Activated naive CD8-positive, alpha-beta T cell treated with anti-CD3 and anti-CD28 coated beads for 36 hours (primary cell): ENCODE measurements at places on chromosomes 2 and 18.

DNA sequence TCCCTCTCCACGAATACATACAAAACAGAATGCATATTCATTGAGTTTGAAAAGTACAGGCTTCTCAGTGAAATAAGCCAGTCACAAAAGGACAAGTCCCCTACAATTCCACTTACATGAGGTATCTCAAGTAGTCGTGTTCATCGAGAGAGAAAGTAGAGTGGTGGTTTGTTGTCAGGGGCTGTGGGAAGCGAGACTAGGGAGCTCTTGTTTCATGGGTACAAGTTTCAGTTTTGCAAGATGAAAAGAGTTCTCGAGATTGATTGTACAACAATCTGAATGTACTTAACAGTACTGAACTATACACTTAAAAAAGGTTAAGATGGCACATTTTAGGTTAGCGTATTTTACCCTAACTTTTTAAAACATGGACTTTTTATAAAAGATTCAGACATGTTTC is 71.5 kb upstream of the TTC39C start:
- peak; percentile 48 for DNase-seq

DNA sequence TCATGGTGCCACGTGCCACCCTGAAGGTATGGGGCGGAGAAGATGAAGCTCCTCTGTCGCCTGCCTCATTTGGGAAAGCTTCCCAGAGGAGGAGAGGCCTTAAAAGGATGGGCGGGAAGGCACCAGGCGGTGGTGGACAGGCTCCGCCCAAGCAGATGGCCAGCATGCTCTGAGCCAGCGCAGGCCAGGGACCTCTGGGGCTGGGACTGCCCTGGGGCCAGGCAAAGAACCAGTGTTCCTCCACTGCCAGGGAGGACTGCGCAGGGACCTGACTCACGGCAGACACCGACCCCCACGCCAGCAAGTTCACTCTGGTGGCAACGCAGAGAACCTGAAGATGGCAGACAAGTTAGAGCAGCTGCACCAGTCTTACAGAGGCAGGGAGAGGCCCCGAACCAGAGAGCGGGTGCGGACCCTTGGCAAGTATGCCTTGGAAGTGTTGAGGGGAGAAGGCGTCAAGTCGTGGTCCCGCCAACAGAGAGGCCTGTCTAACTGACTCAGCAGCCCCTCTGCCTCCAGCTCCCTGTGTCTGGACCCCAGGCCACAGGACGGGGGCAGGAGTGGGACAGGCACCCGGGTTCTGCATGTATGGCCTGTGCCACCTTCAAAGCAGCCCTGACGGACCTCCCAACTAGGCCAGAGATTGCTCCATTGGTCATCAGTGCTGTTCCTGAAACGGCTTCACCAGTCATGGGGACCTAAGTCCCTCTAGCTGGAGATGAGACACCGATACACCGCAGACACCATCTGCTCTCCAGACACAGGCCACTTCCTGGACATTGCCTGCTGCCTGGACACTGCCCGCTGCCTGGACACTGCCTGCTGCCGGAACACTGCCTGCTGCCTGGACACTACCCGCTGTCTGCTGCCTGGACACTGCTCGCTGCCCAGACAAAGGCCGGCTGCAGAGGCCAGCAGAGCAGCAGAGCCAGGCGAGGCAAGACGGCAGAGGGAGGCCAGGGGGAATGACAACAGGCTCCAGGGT is 124.7 kb downstream of the HDAC4 start:
- no peak for DNase-seq

DNA sequence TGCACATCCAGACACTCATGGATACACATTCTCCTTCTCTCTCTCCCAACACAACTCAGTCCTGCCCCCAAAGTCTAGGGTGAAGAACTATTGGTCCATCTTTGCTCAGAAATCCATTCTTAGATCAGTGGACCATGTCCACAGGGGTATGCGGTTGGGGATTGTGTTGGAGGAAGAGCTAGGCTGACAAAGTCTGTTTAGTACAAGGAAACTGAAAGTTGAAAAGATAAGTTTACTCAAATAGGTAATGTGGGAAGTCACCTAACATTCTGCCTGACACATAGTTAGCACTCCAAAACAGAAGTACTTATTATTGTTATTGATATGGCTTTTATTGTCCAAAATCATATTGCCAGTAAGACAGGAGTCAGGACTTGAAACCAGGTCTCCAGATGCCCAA is 55.9 kb downstream of the ALK start:
- DNase-seq, result no peak

GRCh38 chr2:20027705-20028434 is 15.4 kb upstream of the MATN3 start:
- no peak for DNase-seq

DNA sequence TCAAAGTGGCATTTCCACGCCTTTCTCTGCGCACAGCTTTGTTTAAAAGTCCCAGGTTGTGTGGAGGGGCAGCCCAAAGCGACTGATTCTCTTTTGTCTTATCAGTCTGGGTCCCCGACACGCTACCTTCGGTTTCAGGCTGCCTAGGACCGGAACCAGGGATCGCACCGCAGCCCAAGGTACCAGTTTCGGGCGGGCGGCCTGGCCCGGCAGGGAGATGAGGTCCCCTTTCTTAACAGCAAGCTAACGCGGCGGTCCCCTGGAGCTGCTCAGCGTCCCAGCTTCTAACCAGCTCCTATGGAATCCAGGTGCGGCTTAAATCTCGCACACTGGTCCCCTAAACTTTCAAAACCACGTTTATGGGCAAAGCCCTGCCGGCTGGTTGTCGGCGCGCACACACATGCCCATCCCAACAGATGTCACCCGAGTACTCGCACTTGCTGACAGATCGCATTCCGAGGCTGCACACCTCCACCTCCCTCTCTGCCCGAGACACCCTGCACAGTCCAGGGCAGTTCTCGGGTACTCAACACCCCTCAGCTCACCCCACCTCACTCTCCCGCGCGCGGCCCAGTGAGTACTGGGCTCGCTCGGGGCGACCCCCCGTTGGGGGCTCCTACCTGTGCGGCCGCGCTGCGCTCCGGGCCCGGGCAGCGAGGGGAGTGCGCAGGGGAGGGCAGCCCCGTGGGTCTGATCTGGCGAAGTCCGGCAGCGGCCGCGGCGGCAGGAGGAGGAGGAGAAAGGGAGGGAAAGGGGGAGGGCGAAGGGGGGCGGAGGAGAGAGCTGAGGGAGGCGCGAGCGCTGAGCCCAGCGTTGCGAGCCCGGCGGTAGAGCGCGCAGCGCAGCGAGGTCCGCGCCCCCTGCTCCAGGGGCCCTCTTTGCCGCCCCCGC is at the start of gene EFEMP1:
Gene EFEMP1 (minus strand): TSS at position 692 of the 891 bp plus-strand sequence. CDS start 1,342 bp downstream, outside the sequence.
- DNase-seq, result peak; percentile 2

GRCh38 chr2:230983566-230983965 is 12.4 kb upstream of the SPATA3 start:
- no peak for DNase-seq

DNA sequence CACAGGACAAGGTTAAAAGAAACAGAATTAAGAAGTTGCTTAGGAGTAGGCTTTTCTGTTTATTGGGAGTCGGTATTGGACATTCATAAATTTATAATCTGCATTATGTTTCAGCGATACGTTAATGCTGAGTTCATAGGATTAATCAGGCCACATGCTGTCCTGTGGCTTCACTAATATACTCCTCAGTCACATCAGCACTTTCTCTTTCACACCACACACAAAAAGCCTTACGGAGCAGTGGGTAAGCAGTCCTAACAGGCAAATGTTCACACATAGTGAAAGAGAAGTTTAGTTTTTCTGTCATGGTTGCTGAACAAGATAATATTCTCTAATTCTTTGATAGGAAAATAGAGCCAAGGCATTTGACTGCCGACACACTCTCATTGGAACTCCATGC is 411.7 kb upstream of the RAB12 start:
- no peak for DNase-seq

- DNase-seq, result no peak
Measured at GRCh38 chr2:159151198-159152127, 135.0 kb downstream of the WDSUB1 start.

DNA sequence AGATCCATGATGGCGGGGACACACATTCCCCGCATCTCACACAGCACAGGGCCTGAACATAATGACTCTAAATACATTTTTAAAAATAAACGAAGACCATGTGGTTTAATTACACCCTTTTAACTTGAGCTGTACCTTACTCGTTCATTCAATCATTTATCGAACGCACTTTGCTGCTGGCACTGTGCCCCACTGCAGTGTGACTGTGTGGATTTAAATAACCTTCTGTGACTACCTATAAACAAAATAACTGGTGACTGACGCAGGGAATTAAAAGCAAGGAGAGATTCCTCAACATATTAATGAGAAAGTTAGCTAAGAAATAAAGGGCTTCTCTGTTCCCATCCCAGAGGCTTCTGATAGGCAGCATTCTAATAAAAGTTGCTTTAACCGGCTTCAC is 10.9 kb upstream of the FZD7 start:
- no peak for DNase-seq

- no peak for DNase-seq
Measured at GRCh38 chr2:176589825-176590440, 320.7 kb downstream of the MTX2 start.

GRCh38 chr2:10759151-10759714 is 37.8 kb downstream of the ATP6V1C2 start:
- no peak for DNase-seq

- DNase-seq, result no peak
Measured at GRCh38 chr2:237307474-237307873, 106.5 kb downstream of the COL6A3 start.

DNA sequence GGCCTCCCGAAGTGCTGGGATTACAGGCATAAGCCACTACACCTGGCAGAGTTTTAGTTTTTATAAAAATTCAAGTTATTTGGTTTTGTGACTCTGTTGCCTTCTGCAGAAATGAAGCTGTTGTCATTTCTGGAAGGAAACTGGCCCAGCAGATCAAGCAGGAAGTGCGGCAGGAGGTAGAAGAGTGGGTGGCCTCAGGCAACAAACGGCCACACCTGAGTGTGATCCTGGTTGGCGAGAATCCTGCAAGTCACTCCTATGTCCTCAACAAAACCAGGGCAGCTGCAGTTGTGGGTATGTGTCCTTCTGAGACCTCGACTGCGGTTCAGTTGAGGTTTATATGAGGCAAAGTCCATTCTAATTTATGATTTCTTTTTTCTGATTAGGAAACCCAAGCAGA is 7.2 kb downstream of the MTHFD2 start:
- DNase-seq, result peak; percentile 36

- DNase-seq, result no peak
Measured at GRCh38 chr18:75106746-75107145, 102.2 kb downstream of the PTGR3 start.

DNA sequence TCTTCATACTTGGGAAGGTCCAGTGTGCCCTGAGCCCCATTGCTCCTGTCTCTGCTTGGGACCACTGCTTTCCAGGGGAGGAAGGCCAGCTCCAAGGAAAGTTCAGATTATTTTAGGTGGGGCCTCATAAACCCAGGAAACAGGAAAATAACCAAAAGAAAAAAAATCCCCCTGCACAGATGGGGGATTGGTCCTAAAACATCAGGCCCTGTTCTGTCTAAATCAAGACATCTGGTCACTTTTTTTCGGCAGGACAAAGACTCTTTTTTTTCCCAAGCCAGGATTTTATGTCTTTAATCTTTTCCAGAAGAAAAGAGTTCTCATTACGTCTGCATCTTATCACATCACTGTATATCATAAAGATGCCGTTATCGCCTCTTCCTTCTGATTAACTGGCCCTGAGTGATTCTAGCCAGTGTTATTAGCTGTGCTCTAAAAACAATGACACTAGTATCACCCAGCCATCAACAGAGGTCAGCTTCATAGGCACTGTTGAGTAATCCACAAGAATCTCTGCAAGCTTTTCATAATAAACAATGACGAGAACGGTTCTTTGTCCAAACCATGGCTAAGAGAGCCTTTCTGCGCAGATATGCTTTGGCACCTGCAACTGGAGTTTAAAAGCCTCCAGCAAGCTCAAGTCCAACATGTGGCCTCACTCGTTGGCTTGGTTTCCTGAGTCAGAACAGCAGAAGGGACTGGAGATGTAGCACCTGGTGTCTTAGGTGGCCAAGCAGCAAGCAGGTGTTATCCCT is 138.2 kb downstream of the VAPA start:
- no peak for DNase-seq

DNA sequence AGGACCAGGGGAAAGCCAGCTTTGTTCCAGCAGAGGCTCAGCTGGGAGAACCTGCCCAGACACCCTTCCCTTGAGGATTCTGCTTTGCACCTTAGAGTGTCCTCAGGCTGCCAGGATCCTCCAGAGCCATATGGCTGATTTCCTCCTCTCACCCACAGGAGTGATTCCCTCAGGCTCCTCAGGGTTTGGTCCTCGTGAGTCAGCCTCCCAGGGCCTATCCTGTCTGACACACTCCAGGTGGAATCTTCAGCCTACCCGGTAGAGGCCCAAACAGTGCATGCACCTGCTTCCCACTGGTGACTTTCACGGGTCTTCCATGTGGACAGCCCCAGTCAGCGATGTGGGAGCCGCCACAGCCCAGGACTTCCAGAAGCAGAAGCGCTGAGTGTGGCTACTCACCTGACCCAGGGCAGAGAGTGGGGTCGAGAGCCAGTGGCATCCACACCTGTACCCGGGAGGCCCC is 73.3 kb downstream of the TFCP2L1 start:
- no peak for DNase-seq

- no peak for DNase-seq
Measured at GRCh38 chr2:101106453-101107181, 44.6 kb downstream of the TBC1D8 start.

- no peak for DNase-seq
Measured at GRCh38 chr2:125684256-125684655, 971.7 kb upstream of the GYPC start.

DNA sequence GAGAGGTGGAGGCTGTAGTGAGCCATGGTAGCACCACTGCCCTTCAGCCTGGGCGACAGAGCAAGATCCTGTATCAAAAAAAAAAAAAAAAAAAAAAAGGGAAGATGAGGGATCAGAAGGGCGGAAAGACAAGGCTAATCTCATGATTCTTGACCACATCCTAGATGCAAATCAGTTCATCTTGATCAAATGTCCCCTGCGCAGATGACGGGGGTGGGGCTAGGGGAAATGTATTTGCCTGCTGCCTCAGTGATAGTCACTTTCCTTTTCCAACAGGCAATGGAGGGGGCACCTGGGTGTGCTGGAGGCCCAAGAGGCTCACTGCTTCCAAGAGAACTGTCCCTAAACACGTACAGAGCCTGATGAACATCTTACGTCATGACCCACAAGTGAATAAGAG is 3.7 kb upstream of the EMILIN2 start:
- no peak for DNase-seq

DNA sequence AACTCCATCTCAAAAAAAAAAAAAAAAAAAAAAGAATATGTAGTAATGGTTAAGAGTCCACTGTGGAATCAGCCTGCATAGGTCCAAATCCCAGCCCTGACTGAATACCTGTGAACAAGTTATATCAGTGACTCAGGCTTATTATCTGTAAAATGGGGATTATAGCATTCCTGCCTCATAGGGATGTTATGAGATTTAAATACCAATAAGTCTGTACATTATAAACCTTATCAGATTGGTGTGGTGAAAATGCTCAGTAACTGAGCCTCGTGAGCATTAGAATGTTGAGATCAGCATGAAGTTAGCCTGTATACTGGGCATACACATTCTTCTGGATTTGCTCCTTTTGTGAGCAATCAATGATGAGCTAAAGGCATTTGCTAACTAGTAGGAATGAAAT is 3.0 kb upstream of the AMMECR1L start:
- DNase-seq, result no peak

DNA sequence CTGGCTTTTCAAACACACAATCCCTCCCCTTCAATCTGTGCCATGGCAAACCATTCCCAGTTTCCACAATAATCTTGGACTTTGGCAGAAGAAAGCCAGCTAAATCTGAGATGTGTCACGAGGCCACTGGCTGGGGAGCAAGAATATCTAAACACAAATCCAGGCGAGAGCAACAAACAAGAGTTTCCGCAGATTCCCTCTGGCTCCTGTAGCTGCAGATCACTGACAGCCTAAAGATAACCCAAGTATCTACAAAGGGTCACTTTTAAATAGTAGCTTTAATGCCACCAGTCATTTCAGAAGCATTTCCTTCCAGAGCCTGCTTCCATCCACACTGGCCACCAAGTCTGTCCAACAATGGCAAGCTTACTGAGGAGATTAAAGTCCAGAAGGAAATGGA is 86.9 kb downstream of the ACVR1 start:
- DNase-seq, result no peak
